Kidney tubule cell (primary cell): ENCODE measurements at places on chromosomes 3 and 15.

- no peak for DNase-seq
Measured at GRCh38 chr3:106093616-106094015, 224.8 kb upstream of the CBLB start.

GRCh38 chr3:57060089-57060821 is at the start of gene SPATA12:
Gene SPATA12 (plus strand): TSS chr3:57060664. CDS start chr3:57073695, 13,031 bp downstream.
- DNase-seq, result peak; percentile 98

DNA sequence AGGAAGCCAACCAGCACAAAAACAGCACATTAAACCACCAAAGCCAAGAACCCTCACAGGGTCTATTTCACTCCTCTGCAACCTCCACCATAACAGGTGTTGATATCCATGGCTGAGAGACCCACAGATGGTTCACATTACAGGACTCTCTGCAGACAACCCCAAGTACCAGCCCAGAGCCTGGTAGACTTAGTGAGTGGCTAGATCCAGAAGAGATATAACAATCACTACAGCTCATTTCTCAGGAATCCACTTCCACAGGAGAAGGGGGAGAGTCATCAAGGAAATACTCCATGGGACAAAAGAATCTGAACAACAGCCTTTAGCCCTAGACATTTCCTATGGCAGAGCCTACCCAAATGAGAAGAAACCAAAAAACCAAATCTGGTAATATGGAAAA is 168.1 kb upstream of the CD96 start:
- DNase-seq, result peak; percentile 79

DNA sequence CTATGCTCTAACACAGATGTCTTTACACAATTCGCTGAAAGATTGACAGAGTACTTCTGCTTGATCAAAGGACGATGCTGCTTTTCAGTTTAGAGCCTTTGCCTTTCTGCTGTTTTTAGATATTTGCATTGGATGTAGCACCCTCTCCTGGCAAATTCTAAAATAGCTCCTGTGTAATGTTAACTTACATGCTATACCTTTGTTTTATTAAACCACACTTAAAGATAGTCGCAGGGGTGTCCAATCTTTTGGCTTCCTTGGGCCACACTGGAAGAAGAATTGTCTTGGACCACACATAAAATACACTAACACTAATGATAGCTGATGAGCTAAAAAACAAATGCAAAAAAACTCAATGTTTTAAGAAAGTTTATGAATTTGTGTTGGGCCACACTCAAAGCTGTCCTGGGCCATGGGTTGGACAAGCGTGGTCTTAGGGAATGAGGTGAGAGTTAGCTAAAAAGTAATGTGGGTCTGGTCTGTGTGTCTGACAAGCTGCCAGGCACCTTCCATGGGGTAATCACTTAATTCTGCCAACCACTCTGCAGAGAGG is 62.9 kb downstream of the ATG7 start:
- DNase-seq, result peak; percentile 71

DNA sequence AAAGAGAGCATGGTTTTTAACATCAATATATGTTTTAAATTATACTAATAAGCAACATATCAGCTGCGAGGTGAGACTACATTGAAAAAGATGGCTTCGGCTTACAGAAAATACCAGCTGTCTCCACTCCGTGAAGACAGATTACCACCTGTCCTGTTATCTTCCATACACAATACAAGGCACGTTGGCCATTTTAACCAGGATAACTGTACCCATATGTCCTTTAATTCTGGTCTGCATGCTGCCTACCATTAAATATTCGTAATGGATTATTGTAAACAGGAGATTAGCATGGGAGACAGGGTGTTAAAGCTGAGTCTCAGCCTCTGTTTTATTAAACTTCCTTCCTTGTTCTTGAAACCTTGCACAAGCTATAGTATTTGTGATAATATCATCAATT is 855.5 kb downstream of the ROBO1 start:
- DNase-seq, result no peak

- DNase-seq, result peak; percentile 15
Measured at GRCh38 chr3:4417449-4417848, 49.6 kb downstream of the SUMF1 start.

DNA sequence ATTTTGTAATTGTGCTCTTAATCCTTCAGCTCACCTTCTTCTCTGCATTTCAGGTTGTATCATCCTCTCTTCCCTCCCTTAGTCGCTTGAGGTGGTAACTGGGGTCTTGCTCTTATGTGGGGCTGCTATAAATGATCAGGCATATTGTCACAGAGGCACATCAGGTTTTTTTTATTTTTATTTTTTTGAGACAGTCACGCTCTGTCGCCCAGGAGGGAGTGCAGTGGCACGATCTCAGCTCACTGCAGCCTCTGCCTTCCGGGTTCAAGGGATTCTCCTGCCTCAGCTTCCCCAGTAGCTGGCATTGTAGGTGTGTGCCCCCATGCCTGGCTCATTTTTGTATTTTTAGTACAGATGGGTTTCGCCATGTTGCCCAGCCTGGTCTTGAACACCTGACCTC is 9.9 kb downstream of the CDV3 start:
- DNase-seq, result no peak

DNA sequence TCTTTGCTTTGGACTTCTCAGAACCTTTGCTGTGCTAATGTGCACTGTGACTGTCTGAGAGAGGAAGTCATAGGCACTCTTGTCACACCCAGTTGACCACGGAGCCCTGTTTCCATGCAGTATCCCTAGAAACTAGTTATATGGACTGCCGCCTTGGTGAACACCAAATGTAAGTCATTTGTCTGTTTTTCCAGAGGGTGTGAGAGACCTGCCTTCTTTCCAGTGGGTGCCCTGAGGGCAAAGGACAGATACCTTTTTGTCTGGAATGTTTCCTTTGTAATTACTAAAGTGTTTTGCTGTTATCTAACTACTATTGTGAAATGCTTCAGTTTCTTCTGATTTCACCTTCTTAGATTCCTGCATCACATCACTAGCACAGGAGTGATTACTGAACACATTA is 91.8 kb downstream of the LARS2 start:
- DNase-seq, result peak; percentile 87

GRCh38 chr3:75906555-75907112 is 121.3 kb upstream of the ZNF717 start:
- DNase-seq, result peak; percentile 70

- no peak for DNase-seq
Measured at GRCh38 chr15:55768670-55769185, 25.8 kb upstream of the PRTG start.

GRCh38 chr3:14793126-14793857 is 25.5 kb upstream of the FGD5 start:
- DNase-seq, result no peak

DNA sequence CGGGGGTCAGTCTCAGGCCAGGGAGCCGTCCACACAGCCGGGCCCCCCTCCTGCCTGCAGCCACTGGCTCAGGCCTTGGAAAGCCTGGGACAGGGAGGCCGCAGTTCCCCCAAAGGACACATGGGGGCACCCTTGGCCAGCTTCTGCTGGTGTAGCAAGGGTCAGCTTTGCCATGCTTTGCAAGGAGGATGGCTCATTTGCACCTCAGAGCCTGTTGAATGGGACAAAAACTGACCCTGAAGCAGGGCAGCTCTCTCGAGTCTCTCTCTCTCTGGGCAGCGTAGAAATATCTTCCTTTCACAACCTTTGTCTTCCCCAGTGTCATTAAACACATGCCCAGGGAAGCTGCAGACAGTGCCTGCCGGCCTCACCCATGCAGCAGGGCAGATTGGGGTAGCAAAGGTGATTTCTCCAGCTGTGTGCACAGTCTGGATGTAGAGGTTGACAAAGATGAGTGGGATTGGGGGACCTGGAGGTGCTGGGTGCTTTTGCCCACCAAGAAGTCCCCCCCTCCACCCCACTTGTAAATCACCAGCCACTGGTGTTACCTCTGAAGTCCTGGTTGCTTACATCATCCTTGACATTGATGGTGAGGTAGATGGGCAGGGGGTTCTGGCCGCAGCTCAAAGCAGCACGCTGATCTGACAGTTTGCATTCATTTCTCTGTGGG is 17.4 kb upstream of the EHD4 start:
- peak; percentile 77 for DNase-seq

- no peak for DNase-seq
Measured at GRCh38 chr15:41235929-41236328, 4.9 kb downstream of the CHP1 start.

- DNase-seq, result peak; percentile 29
Measured at GRCh38 chr3:179732661-179733348, 80.0 kb downstream of the USP13 start.

DNA sequence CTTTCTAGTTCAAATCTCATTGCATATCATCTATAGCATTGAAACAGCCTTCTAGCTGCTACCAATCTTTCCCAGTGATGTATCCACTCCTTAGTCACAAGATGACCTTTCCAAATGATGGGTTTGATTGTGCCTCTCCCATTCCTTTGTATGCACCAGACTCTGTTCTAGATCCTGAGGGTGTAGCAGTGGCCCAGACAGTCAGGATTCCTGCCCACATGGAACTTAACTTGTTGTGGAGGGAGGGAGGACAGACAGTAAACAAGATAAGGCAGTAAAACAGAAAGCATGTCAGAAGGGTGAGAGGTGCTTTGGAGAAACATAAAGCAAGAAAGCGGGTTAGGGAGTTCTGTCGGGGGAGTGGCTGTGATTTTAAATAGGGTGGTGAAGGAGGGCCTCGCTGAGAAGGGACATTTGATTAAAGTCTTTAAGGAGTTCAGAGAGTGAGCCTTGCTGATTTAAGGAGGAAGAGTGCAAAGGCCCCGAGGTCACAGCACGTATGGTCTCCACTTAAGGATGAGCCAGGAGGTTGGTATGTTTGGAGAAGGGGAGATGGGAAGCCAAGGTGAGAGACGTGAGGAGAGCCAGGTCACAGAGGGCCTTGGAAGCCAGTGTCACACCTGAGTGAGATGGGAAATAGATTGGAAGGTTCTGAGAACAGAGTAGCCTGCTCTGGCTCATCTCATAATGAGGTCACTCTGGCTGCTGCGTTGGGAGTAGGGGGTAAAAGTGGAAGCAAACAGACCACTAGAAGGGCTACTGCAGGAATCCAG is 38.3 kb downstream of the FAM43A start:
- no peak for DNase-seq

DNA sequence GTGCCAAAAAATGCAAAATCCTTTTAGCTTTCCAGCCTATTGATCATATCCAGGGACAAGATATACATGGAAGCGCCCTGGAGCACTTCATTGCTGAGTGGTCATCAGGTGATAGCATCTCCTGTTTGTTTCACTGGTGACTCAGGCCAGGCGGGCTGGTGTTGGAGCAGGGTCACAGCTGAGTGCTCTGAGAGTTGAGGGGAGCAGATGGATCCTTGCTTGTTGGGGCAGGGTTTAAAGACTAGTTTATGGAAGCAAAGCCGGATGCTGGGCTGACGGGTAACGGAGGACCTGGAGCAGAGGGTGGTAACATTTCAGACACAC is 405.0 kb upstream of the TPM1 start:
- peak; percentile 61 for DNase-seq

- DNase-seq, result no peak
Measured at GRCh38 chr3:52346623-52347530, 30.8 kb downstream of the DNAH1 start.

DNA sequence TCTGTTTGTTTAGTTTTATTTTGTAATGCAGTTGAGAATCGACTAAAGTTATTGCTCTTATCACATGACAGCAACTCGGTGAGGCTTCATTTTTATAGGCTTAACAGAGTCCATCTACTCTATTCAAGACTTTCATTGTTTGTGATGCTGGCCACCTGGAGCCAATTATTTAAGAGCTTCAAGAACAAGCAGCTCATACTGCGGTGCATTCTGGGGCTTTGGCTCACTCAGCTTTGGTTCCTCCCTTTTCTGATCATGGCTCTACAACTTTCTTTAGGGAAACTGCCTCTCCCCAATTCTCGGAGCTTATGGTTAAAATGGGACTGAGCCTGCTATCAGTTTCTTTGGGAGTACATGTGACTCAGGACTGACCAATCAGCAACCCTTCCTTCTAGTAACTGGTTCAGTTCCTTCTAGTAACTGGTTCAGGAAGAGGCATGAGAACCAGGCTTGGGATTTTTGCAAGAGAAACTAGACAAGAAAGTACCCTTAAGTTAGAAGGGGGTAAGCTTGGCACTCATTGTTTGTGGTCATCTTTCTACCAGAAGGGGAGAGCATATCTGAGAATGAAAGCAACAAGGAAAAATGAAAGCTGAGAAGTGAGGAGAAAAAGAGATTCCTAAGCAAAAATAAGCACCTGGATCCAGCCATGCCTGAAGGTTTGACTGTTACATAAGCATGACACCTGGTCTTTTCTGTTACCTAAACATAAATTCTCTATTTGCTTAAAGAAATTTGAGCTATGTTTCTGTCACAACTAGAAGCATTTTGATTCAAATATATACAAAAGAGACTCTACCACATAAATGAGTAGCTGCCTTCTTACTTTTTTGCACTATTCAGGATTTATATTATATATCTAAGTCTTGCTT is 24.1 kb upstream of the ARHGEF3 start:
- DNase-seq, result no peak

- peak; percentile 90 for DNase-seq
Measured at GRCh38 chr15:70264014-70264582, 166.4 kb upstream of the TLE3 start.

- no peak for DNase-seq
Measured at GRCh38 chr15:73320619-73321180, 48.1 kb downstream of the HCN4 start.

GRCh38 chr3:17301271-17301670 is 416.5 kb downstream of the PLCL2 start:
- DNase-seq, result no peak

- peak; percentile 11 for DNase-seq
Measured at GRCh38 chr3:184710870-184711492, 883 bp downstream of the MAGEF1 start.

GRCh38 chr3:194019398-194020165 is 116.4 kb upstream of the HES1 start:
- no peak for DNase-seq

- DNase-seq, result no peak
Measured at GRCh38 chr3:143506190-143506589, 342.1 kb downstream of the SLC9A9 start.

DNA sequence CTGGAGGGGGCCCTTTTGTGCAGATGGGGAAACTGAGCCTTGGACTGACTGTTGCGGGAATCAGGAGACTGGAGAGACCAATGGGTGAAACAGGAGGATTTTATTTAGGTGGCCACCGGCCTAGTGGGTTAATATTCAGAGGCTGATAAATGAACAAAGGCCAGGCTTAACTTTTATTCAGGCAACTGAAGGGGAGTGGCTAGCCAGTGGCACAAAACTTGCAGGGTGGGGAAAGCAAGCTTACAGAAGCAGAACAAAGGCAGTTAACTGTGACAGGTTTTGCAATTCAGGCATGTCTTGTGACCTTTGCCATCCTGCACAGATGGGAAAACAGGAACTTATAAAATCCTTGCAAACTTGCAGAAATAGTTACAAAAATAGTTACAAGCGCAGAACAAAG is 24.9 kb upstream of the ACAD9 start:
- peak; percentile 15 for DNase-seq

DNA sequence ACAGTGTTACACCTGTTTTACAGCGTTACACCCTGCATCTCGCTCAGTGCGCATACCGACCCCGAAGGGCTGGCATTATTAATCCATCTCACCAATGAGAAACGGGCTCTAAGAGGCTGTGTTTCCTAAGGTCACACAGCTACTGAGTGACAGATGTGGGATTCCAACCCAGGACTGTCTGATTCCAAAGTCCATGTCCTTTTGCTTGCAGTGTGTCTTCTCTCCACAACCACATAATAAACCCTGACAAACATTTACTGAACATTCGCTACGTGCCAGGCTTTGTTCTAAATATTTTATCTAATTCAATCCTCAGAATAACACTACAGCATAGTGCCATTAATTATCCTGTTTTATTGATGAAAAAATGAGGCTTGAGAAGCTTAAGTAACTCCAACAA is 79.1 kb downstream of the RAB11A start:
- no peak for DNase-seq

- DNase-seq, result no peak
Measured at GRCh38 chr3:72041511-72041910, 256.6 kb upstream of the PROK2 start.

GRCh38 chr3:53716998-53717397 is 129.2 kb downstream of the CHDH start:
- DNase-seq, result no peak
